ENCODE measurements at places on chromosomes 12 and 14.
A peak's percentile ranks its signal among the peaks of the same experiment; 100 is the strongest.

- no peak for DNase-seq
These were observed 38.4 kb downstream of the IFNG start for GRCh38 chr12:68121143-68121542.

GRCh38 chr12:21073822-21074460, 57.1 kb upstream of the SLCO1B1 start:
- DNase-seq, result no peak

DNA sequence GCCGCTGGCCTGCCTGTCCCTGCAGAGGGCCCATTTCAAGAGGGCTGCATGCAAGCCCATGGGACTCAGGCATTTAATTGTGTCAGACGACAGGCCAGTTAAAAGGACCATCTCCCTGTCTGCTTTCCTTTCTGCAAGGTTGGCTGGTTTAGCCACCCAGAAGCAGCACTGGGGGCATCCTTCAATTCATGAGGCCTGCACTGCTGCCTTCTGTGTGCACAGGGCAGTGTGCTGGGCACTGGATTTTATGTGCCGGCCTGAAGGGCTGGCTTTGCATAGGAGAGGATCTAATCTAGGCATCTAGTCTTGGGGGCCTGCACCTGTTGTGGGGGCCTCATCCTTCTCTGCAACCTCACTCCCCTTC, 114.1 kb upstream of the FKBP4 start:
- DNase-seq, result no peak

DNA sequence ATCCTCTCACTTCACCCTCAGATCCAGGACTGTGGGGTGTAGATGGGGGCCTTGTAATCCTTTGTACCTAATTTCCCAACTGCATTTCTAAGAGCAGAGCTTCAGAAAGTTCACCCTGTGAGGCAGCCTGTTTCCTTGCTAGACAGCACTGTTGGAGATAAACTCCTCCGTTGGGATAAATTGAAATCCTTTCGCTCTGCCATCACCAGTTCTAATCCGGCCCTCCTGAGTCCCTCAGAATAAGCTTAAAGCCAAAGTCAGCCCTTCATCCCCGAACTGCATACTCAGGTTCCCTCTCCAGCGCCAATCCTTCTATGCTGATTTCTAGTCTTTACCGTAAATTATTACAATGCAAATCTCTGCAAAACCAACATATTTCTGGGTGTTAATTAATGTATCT, 114.7 kb downstream of the PRMT8 start:
- DNase-seq, result no peak

DNA sequence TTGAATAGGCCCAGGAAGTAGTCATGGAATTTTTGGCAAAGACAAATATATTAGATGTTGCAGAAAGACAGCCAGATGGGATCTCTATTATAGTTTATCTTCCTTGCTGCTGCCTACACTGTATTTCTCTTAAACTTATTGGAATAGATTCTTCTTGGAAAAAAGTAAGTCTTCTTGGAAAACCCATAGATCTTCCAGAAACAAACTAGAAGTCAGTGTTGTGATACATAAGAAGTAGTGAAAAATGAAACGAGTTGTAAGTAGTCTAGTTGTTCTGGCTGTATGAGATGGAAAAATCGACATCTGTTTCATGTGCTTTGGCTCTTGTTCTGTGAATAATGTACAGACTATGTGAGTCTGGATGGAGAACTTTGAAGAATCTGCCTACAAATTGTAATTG, 29.0 kb downstream of the GLIPR1L2 start:
- DNase-seq, result no peak

GRCh38 chr12:26704684-26705460, 128.1 kb downstream of the ITPR2 start:
- DNase-seq, result no peak

- DNase-seq, result peak; percentile 84
These were observed 63.2 kb downstream of the TESC start for GRCh38 chr12:117036046-117036445.

GRCh38 chr12:85697003-85697402, 139.2 kb downstream of the RASSF9 start:
- DNase-seq, result no peak

GRCh38 chr12:68809190-68810026, 1.4 kb downstream of the MDM2 start:
- DNase-seq, result no peak

GRCh38 chr14:57567220-57567619, 73.6 kb upstream of the CCDC198 start:
- no peak for DNase-seq

- DNase-seq, result no peak
These were observed 4.2 kb downstream of the SERPINA10 start for GRCh38 chr14:94288610-94289465.

GRCh38 chr14:92470811-92471210, 42.8 kb upstream of the RIN3 start:
- DNase-seq, result no peak

DNA sequence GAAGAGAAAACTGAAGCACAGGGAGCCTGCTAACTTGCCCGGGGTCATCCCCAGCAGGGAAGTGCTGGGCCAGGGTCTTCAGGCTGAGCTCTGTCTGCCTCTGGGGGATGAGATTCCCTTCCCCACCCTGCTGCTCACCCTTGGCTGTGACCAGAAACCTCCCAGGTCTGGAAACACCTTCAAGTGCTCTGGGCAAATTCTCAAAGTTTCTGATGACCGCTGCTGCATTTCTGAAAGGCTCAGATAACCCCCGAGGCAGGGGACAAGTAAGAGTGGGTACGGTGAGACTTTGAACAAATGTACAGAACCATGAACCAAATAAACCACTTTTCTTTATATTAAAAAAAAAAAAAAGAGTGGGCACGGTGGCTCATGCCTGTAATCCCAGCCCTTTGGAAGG, 41.3 kb downstream of the LTBP2 start:
- DNase-seq, result no peak

DNA sequence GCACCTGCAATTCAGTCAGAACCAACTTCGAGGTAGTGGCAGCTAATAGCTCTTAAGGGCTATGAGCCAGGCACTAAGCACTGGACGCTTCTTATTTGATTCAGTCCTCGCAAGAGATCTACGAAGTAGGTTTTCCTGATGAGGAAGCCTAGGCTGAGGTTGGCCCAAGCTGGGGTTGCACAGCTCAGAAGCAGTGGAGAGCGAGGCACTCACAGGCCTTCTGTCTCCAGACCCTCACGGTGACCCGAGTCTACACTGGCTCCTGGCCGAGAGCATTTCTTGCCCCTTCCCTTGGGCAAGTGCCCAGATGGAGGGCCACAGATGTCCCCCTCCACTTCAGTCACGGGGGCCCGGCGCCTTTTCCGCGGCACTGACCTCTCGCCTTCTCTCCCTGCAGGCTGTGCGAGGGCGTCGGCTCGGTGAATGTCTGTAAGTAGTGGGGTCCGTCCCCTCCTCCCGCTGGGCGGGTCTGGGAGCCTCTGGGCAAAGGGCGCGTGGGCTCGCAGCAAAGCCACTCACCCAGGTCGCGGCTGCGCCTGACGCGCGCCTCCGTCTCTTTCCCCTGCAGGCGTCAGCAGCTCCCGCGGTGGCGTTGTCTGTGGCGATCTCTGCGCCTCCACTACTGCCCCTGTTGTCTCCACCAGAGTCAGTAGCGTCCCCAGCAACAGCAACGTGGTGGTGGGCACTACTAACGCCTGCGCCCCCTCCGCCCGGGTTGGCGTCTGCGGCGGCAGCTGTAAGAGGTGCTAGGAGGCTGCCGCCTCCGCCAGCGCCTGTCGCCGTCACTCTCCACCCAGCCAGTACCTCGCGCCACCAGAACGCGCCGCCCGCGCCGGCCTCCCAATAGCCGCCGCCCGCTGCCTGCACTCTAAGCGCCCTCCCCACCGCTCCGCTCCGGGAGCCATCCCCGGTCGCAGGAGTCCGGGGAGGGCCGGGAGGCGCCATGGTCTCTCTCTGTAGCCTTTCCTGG, 13.1 kb downstream of the KRT83 start:
- peak; percentile 45 for DNase-seq

- DNase-seq, result no peak
These were observed at the start of gene ACRBP for GRCh38 chr12:6647083-6647604. TSS of gene ACRBP (minus strand) at chr12:6647432. CDS start at chr12:6647366, 66 bp downstream.

DNA sequence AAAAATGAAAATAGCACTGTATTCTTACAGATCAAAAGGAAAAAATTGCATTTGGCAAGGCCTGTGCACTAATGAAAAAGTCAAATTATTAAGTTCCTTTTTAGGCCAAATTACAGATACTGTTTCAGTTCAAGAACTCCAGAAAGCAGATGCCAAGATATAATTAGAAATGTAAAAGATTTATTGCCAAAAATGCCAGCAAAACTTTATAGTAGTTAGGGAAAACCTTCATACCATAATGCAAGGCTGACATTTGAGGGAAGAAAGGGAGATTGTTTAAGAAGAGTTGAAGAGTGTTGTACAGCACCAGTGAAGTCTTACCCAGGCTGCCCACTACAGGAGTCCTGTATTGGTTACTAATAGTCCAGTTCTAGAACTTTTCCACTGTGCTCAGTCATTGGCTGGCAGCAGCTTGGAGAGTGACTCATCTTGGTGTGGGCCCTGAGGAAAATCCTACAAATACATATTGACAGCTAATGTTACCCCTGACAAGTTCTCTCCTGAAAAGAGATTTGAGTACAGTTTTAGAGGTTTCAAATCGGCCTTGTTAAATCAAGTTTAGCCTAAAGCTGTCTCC, 600.4 kb downstream of the C12orf50 start:
- no peak for DNase-seq

GRCh38 chr12:843609-844008, 91.2 kb downstream of the WNK1 start:
- no peak for DNase-seq

DNA sequence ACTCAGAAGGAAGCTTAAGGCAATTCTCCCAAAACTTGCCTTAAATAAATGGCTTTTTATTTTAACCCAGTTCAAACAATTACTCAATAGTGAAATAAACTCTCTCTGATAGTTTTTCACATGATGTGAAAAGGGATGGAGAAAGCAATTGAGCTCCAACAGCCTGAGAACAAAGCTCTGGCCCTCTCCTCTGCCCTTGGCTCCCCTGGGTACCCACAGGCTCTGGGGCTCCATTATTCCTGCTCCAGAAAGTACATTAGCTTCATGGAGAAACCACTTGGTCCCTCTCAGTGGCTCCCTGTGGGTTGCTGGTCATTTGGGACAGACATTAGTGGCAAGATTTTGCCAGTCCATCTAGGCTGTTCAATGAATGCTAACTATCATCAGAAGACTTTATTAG, 242.8 kb downstream of the ATP23 start:
- DNase-seq, result no peak

- no peak for DNase-seq
These were observed 124.2 kb downstream of the NPAS3 start for GRCh38 chr14:33062881-33063280.

- DNase-seq, result no peak
These were observed 13.4 kb upstream of the KLHL42 start for GRCh38 chr12:27766587-27766986.

GRCh38 chr14:90281756-90282155, 25.4 kb downstream of the PSMC1 start:
- DNase-seq, result no peak

DNA sequence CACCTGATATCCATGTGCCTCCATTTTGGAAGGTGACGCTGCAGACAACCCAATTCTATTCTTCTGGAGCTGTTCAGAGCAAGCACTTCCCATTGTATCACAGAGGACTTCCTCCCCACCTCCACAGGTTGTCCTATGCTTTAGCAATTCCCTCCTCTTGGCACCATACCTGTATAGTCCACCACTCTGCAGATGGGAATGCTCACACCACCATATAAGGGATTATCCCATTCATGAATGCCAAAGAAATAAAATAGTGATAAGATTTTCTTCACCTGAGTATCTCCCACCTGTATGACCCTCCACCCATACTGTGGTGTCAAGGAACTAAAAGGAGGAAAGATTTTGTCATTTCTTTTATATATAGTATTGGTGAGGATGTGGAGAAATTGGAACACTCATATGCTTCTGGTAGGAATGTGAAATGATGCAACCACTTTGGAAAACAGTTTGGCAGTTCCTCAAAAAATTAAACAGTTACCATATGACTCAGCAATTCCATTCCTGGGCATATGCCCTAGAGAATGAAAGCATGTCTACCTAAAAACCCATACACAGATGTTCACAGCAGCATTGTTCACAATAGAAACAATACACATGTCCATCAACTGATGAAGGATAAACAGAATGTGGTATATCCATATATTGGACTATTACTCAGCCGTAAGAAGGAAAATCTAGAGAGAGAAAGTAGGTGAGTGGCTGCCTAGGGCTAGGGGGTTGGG, 75.2 kb downstream of the FIGNL2 start:
- no peak for DNase-seq

- DNase-seq, result peak; percentile 37
These were observed 34.4 kb upstream of the SYCP3 start for GRCh38 chr12:101773650-101774162.

DNA sequence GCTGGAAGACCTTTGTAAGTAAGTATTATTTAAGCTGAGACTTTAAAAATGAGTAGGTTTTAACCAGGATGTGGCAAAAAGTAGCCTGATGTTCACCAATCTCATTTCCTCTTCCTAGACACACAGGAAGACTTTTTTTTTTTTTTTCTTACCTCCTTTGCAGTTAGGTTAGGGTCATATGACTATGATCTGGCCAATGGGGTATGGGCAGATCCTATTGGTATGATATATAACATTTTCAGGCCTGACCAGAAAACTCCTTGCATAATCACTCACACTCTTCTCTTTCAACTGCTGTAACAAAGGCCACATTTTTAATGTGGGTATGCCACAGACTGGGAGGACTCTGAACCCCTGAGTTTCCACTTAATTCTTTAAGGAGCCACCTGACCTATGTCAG, 2.7 kb upstream of the RPS6KA5 start:
- DNase-seq, result no peak

Measured in NCI-H1436 (cell line).